ENCODE measurements at places on chromosomes 12 and 14.

GRCh38 chr12:10214136-10214894 lies 1.6 kb downstream of the GABARAPL1 start:
- no peak for DNase-seq

DNA sequence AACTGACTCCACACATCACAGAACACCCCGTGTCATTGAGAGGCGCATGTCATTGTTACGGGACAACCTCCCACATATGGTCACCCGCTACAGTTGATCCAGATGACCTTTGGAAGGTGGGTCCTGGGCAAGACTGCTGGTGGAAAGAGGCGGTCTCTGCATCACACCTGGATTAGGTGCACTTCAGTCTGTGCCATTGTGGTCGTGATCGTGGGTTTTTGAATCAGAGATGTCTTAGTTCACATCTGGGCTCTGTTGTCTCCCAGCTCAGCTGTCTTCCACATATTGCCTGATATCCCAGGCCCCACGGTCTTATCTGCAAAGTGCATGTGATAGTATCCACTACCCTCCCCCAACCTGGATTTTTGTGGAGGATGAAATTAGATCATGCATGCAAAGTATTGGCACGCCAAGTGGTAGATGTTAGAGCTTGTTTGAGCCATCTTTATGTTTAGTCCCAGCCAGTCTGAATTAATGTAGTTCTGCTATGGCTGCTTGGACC lies 208.7 kb upstream of the FOXN3 start:
- DNase-seq = no peak

- DNase-seq = no peak
Observed at GRCh38 chr14:29627137-29627536, 300.5 kb downstream of the PRKD1 start.

DNA sequence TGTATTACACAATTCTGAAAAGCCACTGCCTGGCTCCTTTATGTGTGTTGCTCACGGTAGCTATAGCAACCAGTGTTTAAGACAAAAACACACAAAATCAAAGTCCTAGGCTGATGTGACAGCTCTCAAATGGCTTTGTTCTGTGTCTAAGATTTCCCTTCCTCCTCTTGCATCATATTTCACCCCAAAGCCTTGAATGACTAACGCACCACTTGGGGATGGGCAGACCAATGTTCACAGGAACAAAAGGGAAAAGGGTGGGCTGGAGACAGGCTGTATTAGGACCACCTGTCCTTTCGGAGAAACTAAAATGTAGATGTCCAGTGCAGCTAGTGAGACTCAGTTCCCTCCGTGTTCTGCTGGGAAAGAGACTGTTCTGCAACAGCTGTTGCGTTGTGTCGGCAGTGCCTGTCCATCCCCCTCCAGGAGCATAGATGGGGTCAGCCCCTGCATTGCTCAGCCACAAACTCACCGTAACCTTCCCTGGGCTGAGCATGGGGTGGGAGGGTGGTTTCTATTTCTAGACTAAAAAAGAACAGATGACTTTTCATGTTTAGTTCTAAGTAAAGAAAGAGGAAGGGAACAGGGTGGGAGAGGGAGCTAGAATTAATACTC lies 26.8 kb upstream of the DAAM1 start:
- DNase-seq = no peak

DNA sequence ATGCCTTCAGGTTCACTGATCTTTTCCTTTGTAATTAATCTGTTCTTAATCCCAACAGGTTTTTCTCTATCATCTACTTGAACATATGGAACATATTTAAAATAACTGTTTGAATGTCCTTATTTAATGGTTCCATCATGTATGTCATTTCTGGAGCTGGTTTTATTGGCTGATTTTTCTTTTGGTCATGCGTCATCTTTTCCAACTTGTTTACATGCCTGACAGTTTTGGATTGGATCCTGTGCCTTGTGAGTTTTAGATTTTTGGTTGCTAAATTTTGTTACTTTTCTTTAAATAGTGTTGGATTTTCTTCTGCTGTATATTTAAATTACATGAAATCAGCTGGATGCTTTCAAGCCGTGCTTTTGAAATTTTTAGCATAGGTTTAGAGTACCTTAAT lies 237.3 kb upstream of the DAAM1 start:
- no peak for DNase-seq

DNA sequence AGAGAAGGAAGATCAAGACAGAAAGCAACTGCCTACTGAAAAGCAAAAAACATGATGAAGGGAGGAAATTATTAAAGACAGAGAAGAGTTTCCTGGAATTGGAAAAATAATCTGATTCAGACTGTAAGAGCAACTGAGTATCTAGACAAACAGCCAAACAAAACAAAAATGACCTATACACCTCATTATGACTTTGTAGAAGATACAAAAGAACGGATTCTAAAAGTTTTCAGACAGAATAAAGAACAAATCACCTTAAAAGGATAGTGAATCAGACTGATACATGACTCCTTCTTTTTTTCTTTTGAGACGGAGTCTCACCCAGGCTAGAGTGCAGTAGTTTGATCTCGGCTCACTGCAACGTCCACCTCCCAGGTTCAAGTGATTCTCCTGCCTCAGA lies 10.4 kb downstream of the OSBPL8 start:
- no peak for DNase-seq

DNA sequence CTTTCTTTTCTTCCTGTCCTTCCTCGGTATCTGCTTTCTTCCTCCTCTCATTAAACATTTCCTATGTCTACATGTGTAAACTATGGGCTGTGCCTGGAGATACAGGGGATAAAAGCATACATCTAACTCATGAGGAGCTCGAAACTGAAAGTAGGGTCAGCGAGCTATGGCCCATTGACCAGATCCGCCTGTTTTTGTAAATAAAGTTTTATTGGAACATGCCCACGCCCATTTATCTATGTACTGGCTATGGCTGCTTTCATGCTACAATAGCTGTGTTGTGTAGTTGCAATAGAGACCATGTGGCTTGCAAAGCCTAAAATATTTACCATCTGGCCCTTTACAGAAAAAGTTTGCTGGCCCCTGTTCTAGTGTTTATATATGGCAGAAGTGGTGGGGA lies 500.8 kb upstream of the GARIN6 start:
- no peak for DNase-seq

DNA sequence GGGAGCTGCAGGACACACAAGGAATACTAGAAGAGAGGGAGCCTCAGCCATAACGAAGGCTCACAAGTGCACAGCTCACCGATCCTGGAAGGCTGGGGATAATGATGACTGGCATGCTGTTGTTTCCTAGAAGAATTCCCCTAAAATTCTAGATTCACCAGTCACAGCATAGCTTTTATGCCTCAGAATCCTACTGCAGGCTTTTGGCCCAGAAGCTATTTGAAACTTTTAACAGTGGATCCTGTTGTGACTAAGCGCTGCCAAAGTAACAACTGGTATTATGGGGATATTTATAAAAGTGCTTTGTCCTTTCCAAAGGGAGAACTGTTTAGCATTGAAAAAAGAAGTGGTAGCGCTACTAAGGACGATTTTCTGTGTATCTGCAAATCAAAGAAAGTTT lies 214.1 kb upstream of the PELI2 start:
- no peak for DNase-seq

DNA sequence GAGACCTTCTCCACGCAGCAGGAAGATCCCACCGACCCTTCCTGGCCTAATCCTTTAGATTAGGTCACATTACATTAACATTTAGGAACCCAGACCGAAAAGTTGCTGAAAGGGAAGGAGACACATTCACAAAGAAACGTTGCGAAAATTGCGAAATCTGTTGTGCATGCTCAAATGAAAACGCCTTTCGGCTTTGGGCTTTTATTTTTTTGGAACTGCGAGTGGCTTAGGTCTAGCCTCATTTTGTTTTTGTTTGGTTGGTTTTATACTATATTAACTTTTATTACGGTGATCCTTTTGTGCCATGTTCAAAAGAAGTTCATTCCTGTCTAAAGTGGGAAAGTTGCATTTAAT lies 1.5 kb downstream of the MYF6 start:
- no peak for DNase-seq

GRCh38 chr14:94675036-94675435 lies 62.8 kb downstream of the SERPINA3 start:
- DNase-seq = no peak

GRCh38 chr12:90058704-90059103 lies 350.1 kb upstream of the ATP2B1 start:
- DNase-seq = no peak
